ENCODE measurements at places on chromosomes 7 and 10.

- DNase-seq: no peak
Measured at GRCh38 chr7:37162106-37162505, 286.6 kb downstream of the ELMO1 start.

GRCh38 chr7:79741684-79742083, 288.2 kb upstream of the MAGI2 start:
- no peak for DNase-seq

DNA sequence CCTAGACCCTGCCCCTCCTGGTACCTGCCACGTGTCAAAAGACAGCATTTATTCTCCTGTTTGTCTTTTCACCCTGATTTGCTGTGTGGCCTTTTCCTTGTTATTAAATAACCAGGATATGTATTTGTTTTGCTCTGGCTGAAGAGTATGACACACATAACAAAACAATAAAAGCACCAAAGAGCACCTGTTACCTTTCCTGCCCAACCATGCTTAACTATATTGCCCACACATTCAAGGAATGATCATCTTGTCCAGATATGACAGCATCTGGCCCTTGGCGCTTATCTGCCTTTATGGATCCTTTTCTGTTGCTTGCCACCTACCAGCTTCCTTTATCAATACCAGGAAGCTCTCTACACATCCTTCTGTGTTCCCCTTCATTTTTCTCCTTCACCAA, 357.7 kb downstream of the FGFR2 start:
- no peak for DNase-seq

DNA sequence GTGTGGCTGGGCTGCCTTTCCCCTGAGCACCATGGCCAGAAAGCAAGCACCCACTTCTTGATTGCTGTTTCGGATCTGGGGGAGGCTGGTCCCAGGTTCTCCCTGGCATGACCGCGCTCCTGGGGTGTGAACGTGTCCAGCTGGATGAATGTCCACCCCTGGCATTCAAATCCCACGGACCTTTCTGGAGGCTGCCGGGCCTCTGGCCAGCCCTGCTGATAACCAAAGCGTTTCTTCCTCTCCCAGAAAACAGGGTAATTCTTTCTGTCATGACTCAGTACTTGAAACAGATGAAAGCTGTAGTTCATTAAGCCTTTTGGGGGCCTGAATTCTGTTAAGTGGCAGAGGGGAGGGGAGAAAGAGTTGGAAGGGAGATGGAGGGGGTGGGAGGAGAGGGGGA, 73.1 kb upstream of the SAMD8 start:
- DNase-seq: no peak

DNA sequence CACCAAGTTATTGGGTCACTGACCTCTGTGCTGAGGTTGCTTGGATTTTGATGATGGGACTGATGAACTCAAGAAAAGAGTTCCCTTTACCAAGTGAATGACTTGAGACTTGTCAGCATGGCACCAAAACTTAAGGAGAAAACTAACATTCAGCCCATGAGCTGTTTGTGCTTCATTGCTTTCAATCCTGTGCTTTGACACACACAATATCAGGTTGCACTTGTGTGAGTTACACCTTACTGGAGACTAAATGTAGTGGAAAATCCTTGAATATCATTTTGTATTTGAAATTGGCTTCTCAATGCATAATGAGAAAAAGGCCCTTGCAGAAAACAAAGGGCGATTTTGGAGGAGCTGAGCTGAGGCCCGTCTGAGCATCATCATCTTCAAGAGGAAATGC, 2.7 kb downstream of the BAG3 start:
- DNase-seq: no peak

DNA sequence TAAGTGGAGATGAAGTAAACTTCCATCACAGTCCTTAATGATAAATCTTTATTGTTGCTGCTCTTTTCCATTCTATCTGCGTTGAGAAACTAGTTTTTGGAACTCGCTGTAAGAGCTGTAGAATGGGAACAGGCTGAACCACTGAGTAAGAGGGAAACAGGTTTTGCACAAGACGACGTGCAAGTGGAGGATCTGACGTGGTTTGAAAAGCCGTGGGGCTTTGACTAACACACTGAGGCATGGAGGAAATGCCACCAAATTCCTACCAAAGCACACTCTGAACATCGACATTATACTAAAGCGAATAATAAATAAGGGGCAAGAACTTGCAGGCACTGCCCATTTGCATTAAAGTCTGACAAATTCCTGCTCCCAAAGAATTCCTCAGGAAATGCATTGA, 160.6 kb downstream of the KLF6 start:
- no peak for DNase-seq
